Omental fat pad (tissue), 4 donors: ENCODE measurements at places on chromosomes 6 and 20. TPM values are rescaled to one million over a fixed set of nuclear protein-coding genes. Genes with fewer than 3 reads are reported as not detected.

DNA sequence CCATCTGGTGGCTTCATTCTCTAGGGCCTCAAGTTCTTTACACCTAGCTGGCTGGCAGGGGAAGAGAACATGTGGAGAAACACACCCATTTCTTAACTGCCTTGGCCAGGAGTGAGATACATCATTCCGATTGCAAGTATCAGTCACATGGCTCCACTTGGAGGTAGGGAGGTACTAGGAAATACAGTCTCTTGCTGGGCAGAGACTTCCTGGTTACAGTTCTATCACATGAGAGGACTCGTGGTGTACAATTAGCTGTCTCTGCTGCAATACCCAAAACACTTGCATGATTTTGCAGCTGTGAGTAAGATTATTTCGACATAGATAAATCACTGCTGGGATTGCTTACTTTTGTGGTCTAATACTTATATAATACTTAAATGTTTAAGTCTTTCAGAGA, 51.1 kb downstream of the GTF2H5 start:
- no peak for DNase-seq

DNA sequence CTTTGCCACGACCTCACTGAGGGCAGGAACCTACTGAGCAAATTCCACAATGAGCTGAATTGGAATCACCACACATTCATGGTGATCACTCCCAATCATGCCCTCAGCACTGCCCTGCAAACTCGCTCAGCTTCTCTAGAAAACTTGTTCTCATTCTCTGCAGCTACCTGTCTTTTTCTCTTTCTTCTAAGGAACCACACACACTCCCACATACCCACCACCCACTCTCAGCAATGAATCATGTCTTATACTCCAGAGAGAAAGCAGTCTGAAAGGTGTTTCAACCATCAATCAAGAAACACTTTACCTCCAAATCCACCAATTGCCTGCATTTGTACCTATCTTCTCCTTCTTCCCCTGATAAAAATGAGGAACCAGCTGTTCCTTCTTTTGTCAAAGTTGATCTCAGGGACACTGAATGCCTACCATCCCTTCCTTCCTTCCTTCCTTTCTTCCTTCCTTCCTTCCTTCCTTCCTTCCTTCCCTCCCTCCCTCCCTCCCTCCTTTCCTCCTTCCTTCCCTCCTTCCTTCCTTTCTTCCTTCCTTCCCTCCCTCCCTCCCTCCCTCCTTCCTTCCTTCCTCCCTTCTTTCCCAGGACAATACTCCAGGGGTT, 84.6 kb upstream of the SGK1 start:
- no peak for DNase-seq

- no peak for DNase-seq
These were observed 12.9 kb upstream of the MYBL2 start for GRCh38 chr20:43653966-43654365.

GRCh38 chr6:33213166-33213988, 5.1 kb downstream of the RING1 start:
- no peak for DNase-seq

DNA sequence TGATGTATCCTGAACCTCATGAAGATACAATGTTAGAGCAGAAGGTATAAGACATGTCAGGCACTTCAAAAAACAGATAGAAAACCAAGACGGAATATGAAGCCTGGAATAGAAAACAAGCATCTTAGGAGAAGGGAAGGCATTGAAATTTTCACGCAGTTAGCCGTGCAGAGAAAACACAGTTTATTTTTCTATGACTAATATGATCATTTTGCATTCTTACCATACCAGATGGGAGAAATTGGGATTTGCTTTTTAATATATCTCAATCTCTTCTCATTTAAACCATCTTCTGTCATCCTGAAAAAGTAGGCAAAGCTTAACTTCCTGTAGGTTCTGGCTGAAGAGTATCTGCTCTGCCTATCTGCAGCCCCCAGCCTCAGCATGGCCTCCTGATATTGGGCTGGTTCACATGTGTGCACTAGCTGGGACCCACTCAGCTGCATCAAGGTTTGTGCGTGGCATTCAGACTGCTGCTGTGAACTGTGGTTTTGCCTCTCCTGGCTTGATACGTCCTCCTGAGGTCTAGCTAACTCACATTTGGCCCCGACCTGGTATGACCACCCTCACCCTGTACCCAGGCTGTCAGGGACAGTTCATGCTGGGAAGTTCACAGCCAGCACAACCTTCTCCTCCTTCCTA, 392.5 kb upstream of the SASH1 start:
- DNase-seq = no peak

DNA sequence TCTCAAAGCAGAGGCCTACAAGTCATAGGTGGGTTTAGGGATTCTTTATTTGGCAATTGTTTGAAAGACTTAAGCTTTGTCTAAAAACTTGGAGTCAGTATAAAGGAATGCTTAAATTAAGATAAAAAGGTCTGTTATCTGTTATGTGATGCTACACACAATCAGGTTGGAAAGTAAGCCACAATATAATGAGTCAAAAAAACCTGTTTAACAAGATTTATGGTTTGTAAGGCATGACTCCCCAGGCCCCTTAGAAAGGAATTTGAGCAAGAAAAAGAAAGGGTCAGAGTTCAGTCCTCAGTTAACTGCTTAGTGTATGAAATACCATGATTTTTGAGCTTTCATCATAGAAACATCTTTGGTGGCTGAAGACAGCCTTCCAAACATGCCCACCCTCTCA, 66.8 kb upstream of the HMGN3 start:
- no peak for DNase-seq

DNA sequence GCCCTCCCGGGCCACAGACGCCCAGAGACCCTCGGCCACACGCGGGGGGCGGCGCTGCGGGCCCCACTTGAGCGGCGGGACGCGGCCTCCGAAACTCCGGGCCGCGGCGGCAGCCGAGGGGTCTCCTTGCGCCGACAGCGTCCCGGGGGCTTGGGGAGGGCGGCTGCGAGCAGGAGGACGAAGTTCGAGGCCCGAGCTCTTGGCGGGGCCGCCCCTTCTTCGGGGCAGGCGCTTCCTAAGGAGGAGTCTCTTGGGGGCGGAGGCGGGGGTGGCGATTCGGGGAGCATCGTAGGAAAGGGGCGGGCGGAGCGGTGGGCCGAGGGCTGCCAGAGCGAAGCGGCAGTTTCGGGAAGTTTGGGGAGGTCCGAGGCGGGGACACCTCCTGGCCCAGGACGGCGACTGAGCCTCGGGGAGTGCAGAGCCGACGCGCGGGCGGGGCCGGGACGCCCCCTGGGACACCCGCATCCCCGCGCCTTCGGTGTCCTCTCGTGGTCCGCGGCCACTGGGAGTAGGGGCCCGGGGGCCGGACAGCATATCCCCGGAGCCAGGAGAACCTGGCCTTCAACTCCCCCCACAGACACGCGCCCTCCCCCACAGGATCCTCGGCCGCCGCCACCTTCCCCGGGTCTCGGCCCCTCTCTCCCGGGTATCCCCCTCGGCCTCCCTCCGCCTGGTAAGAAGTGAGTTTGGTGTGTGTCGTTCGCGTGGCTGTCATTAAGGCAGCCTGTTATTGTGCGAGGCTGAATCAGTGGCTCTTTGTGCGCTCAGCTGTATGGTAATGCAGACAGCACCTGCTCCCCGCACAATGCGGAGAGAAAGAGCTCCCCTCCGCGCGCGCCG, 613 bp upstream of the DLL1 start:
- DNase-seq = no peak

DNA sequence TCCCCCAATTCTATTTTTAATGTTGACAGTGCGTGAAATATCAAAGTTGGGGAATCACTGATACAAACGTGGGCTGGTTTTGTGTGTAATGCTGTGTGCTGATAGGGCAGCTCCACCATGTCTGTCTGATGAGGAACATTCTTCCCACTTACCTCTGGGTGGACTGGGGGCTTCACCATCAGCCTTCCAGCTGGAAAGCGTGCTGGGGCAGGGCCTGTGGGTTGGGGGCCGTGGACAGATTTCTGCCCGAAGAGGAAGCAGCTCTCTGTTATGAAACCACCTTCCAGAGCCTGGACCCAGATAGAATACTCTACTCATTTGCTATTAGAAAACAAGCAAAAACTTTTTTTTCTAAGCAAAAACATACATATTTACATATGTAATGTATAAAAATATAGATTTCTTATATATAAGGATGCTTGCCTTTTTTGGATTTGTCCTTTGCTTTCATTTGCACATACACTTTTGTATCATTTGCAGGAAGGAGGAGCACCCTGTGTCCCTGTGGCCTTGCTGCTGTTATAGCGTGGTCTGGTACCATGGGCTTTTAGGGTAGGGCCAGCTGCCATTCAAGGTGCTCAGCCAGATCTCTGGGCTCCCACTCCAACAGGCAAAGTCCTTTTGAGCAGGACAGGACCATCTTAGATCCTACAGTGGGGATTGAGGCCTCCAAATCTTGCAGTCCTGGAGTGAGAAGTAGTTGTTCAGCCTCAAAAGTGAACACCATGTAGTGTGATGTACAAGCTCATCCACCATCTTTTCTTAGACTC, 48.1 kb downstream of the DUSP22 start:
- no peak for DNase-seq

GRCh38 chr20:62791301-62792181, 4.7 kb upstream of the MRGBP start:
- DNase-seq = peak; percentile 54

GRCh38 chr6:23302514-23302913, 733.1 kb downstream of the HDGFL1 start:
- no peak for DNase-seq

GPLD1 gene
- 9.7 TPM for total RNA-seq

ZNF335 gene
- total RNA-seq = 23.2 TPM

KIF6 gene
- 0.38 TPM for total RNA-seq

MCCD1 gene
- total RNA-seq = not detected

SALL4 gene
- total RNA-seq = 0.19 TPM
